Substantia nigra (tissue), 51 donors: ENCODE measurements at places on chromosomes 1 and 21.
A peak's percentile ranks its signal among the peaks of the same experiment; 100 is the strongest.

- peak; percentile 41 for DNase-seq
These were observed 10.9 kb downstream of the C1orf216 start for GRCh38 chr1:35707601-35708440.

DNA sequence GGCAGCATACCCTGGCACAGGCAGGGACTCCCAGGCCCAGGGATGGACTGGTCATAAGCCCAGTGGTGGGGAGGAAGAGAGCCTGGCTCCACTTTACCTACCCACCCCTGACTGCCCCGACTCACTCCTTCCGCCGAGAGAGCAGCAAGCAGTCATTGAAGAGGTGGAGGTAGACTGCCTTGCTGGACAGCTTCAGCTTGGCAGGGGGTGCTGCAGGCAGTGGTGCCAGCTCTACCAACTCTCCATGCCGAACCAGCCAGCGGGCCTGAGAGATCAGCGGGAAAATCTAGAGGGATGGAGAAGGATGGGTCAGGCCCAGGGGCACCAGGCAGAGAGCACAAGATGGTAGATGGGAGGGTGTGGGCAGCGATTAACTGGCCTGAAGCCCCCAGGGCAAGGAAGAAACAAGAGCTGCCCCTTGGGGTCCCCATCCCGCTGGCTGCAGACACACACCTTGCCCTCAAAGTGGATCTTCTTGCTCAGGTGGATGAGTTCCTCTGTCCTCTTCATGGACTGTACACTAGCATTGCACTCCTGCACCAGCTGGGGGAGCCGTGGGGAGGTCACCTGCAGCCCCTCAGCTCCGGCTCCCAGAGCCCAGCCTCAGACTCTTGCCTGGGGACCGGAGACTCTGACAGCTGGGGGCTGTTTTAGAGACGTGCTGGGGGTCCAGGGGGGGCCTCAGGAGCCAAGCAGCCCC is 7.7 kb downstream of the ARHGEF19 start:
- DNase-seq: no peak

GRCh38 chr1:100076319-100076718 is 56.4 kb downstream of the SASS6 start:
- DNase-seq: no peak

DNA sequence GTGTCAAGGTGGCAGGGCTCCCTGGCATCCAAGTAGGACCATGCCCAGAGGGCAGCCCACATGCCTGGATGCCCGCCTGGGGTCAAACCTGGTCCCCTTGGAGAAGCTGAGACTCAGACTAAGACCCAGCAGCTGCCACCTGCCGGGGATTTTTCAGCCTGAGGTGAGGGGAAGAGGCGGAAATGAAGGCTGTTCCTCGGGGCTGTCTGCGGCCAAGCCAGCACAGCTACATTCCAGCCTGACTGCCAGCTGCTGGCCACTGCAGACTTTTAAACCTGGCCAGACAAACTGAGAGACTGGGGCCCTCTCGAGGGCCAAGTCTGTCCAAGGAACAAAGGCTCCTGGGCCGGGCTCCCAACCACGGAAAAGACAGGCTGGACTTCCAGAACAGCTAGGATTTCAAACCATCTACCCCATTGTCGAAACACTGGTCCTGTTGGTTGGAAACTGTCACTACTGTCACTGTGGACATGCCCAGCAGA is 21.9 kb upstream of the PLEKHG5 start:
- DNase-seq: no peak

- DNase-seq: no peak
These were observed 18.7 kb upstream of the OR6N2 start for GRCh38 chr1:158799689-158800088.
